Peyer's patch (tissue), 4 donors: ENCODE measurements at places on chromosomes 5 and 9. TPM values are rescaled to one million over a fixed set of nuclear protein-coding genes. Genes with fewer than 3 reads are reported as not detected.

The UBAC1 gene
- total RNA-seq, result 44.1 TPM

The SMIM33 gene
- total RNA-seq, result 1.2 TPM

The FIBCD1 gene
- total RNA-seq, result not detected

The NIM1K gene
- total RNA-seq, result not detected

The CTXN3 gene
- not detected for total RNA-seq

The FOXD4 gene
- total RNA-seq, result not detected

The IFNA13 gene
- not detected for total RNA-seq

The UNC13B gene
- total RNA-seq, result 72.9 TPM

The FBXL7 gene
- total RNA-seq, result 25.6 TPM

The ERBIN gene
- 132 TPM for total RNA-seq

DNA sequence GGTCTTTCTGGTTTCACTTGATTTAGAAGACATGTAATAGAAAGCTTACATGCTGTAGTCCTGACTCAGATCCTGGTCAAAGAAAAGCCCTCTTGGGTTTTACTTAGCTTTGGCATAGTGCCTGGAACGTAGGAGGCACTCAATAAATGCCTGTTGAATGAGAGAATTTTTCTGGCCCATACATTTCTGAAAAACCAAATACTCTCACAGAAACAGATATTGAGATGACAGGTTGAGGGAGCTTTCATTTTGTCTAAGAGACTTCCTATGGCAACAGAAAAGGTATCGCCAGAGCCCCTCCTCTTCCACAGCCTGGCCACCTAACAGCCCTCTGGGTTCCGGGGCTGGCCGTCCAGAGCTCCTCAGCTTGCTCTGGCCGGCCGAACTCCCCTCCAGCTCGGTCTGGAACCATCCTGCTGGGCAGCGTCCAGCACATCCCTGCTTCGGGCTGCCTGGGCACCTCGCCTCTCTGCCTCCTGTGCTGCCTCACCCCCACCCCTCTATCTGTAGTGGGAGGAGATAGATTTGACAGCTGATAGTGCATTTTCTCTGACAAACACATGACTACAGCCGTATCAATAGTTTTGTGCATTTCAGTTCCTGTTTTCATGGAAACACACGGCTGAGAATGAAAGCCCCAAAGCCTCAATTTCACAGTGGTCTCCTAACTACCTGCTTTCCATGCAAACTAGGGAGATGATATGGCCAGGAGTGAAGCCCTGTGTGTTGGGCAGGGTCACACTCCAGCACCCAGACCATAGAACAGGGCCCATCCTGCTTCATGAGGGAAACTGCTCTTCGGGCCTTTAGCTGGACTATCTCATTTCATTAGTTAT lies 1.1 kb downstream of the IL4 start:
- no peak for DNase-seq

GRCh38 chr5:89869346-89869745 lies 540.2 kb downstream of the CETN3 start:
- no peak for DNase-seq

- no peak for DNase-seq
Observed at GRCh38 chr5:122180146-122180712, 50.9 kb downstream of the ZNF474 start.

DNA sequence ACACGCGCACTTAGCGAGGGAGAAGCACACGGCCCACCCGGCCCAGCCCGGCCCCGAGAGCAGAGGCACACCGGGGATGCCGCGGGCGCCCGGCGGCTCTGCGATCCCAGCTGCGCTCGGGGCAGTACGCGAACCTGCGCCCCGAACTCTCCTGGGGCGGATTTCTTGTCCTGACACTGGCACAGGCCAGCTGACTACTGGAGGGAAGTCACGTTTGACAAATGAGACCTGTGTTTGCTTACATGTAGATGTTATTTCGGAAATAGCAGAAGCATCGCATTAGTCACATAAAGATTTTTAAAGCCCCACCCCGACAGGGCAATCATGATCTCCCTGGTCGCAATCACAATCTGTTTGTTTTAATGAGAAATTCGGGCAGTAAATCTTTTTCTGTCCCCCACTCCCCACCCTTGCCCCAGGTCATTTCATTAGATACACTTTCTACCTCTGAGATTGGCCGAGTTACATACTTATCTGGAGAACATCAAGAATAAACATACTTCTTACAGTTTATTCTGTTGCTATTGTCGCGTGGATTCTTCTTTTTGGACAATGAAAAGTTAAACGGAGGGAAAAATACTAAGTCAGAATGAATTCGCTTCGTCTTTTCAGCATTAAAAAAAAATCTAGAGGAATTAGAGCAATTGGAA lies 518.9 kb downstream of the CTNND2 start:
- DNase-seq, result no peak

DNA sequence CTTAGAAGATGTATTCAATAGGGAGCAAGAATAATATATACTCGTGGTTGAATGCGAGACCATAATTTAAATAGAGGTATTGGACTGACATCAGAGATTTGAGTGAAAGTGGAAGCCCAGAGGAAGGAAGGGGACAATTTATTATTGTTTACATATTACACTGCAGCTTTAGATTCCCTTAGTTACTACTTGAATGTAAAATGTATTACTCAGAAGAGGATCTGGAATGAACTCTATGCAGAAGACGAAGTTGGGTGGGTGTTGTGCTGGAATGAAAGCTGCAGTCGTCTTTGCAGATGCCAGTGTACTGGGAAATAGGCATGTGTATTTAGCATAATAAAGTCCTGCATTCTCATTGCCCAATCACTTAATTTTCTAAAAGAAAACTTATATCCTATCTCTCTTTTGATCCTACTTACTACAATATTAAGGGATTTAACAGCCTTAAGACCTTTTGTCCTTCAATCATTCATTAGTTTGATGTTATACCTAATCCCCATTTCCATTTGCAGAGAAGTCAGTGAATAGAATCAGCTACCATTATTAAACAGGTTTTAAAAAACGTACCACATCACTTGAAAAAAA lies 570.7 kb upstream of the WWC1 start:
- no peak for DNase-seq

GRCh38 chr9:28329323-28329722 lies 756.0 kb upstream of the C9orf72 start:
- no peak for DNase-seq

- DNase-seq, result no peak
Observed at GRCh38 chr9:97820373-97820772, 32.7 kb upstream of the FOXE1 start.

GRCh38 chr5:2757563-2758351 lies 6.3 kb upstream of the IRX2 start:
- DNase-seq, result no peak

- no peak for DNase-seq
Observed at GRCh38 chr5:64869419-64869818, 100.7 kb downstream of the CWC27 start.

DNA sequence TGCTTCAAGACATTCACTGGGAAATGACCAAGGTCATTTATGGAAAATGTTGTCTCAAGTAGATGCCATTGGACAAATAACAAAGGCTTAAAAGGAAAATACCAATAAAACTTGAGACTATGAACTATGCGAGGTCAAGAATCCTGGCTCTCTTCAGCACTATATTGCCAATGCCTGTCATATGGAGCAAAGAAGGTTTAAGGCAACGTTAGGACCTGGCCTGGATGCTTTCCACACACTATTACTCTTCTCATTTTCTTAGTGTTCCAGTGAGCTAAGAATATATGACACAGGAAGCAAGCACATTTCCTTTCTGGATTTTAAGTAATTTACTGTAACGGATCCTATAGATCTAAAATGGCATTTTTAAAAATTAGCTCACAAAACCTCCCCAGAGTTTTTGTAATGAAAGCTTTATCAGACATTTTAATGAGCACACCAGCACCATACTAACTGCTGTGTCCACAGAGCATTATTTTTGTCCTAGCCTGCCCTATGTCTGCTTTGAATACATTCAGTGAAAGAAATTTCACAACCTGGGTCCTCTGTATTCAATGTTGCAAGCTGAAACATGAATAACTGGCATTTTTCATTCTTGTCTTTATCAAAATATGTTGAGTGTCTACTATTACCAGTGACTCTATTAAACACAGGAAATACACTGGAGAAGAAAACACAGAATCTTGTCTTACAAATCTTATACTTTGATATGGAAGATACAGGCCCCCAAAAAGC lies 315.6 kb downstream of the CETN3 start:
- DNase-seq, result no peak

- DNase-seq, result no peak
Observed at GRCh38 chr5:168093200-168093910, 198.1 kb upstream of the WWC1 start.

GRCh38 chr5:93831449-93831848 lies 90.0 kb upstream of the POU5F2 start:
- DNase-seq, result no peak

- DNase-seq, result no peak
Observed at GRCh38 chr5:116273448-116274242, 188.8 kb downstream of the COMMD10 start.

- DNase-seq, result no peak
Observed at GRCh38 chr5:179344431-179345182, 654 bp downstream of the ADAMTS2 start.

DNA sequence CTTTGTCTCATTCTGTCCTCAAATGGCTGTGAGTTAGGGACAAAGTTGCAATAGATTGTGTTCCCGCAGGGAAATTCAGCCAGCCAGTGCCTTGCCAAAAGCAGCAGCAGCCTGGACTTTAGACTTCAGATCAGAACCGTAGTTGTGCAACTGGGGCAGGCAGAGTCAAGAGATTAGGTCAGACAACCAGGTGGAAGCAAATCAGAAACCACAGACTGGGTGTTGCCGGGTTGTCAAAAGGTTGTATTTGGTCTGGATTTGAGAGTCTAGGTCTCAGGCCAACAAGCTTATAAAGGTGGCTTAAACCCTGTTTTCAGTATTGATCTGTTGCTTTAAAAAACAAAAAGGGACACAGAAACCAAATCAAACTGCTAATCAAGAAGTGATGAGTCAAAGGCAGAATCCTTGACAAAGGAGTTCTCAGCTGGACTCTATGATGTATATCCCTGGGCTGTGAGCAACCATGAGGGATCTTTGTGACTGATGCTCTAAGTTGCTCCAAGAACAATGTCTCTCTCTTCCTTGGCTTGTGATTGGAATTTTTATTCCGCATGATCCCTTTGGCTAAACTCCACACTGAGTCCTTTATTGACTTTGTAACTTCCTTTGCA lies 20.9 kb downstream of the RFK start:
- peak; percentile 85 for DNase-seq

DNA sequence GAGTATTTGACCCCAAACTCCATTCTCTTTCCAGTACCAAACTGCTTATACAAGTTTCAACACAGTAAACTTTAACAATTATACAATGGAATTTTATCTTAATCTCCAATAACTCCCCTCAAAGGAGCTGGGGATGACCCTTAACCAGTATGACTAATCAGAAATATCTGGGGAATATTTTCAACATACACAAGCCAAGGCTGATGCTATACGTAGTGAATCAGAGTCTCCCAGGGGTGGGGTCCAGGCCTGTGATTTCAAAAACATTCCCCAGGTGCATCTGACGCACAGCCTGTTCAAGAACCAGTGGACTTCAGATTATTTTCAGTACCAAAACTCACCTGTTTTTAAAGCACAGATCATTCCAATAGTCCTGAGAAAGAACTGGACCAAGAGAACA lies 11.8 kb upstream of the SEMA5A start:
- DNase-seq, result no peak

DNA sequence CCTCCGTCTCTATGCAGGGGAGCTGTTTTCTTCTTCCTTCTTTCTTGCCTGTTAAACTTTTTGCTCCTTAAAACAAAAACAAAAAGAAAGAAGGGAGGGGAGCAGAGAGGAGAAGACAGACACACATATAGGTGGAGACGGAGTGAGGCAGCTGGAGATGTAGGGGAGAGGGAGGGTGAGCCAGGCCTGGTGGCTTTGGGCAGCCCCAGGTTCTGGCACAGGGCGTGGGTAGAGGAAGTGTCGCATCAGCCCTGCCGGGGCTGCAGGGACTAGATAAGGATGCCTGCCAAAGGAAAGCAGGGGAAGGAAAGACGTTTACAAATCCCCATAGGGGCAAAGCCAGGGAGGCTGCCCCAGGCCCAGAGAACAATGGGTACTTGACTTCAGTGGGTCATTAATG lies 38.7 kb upstream of the PTGS1 start:
- no peak for DNase-seq

- DNase-seq, result no peak
Observed at GRCh38 chr5:44360919-44361318, 28.3 kb downstream of the FGF10 start.

DNA sequence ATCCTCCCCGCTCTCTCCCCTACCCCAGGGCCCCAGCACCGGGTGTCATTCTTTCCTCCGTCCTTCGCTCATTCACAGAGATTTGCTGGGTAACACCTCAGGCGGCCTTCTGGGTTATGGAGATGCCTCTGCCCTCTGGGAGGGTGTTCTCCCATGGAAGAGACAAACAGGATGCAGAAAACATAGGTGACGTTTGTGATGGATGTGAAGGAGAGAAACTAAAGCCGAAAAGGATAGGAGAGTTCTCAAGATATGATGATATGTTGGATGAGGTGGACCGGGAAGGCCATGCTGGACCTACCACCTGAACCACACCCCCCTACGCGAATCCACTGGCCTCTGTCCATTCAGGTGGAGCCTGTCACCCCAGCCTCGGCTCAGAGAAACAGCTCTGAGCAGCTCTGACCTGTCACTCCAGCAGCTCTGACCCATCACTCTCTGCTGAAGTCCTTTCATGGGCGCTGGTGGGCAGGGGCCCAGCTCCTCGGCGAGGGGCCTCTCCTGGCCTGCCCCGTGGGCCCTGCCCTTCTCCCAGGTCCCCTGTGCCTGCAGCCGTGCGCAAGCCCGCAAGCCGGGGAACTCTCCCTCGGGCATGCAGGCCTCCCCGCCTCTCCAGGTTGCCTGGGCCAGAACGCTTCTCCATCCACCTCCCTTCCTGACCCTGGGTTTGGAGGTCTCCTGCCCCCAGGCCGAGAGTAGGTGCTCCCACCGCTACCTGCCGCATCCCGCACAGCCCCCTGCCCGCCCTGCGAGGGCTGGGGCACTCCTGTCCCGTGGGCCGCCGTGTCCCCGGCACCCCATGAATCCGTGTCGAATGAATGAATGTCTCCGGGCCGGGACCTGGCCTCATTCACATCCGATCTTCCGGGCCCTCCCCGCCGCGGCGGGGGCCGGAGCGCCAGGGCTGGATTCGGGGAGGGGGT lies 717 bp upstream of the NCS1 start:
- DNase-seq, result no peak

DNA sequence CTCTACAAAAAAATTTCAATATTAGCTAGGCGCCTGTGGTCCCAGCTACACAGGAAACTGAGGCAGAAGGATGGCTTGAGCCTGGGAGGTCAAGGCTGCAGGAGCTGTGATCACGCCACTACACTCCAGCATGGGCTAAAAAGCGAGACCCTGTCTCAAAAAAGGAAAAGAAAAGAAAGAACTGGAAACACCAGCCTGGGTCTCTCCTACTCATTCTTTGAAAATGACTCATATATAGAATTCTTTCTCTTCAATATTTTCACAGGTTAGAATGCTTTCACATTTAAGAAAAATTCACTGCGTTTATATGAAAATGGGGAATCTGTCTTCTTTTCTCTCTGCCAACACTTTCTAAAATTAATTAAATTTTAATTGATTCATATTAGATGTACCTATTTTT lies 115.6 kb downstream of the TRPM6 start:
- DNase-seq, result no peak

- no peak for DNase-seq
Observed at GRCh38 chr5:169037466-169037865, 263.5 kb downstream of the SLIT3 start.
